ENCODE measurements at places on chromosomes 1 and 21.
A peak's percentile ranks its signal among the peaks of the same experiment; 100 is the strongest.

GRCh38 chr1:94316836-94317789 is 79.7 kb upstream of the ARHGAP29 start:
- H3K36me3 ChIP-seq = no peaks in the 10 kb centered on the region
- no peak overlapping the region for H3K4me3 ChIP-seq
- DNase-seq = no peak
- H3K4me1 ChIP-seq = no peaks in the 10 kb centered on the region
- no peak overlapping the region for H3K27ac ChIP-seq

- H3K27ac ChIP-seq = no peak overlapping the region
- H3K4me1 ChIP-seq = no peaks in the 10 kb centered on the region
- H3K4me3 ChIP-seq = no peak overlapping the region
- no peaks in the 10 kb centered on the region for H3K36me3 ChIP-seq
- no peak for DNase-seq
Observed at GRCh38 chr1:192588546-192588945, 13.0 kb downstream of the RGS1 start.

DNA sequence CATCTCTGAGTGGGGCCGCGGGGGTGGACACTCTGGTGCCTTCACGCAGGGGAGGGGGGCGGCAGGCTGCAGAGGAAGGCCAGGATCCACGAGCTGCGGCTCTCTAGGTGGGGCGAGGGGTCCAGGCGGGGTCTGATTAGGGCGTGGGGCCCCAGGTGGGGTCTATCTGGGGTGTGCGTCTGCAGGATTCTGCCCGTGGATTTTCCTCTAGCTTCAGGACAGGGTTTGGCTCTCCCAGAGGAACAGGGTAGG is 6.3 kb downstream of the JMJD4 start:
- no peaks in the 10 kb centered on the region for H3K27me3 ChIP-seq
- peaks cover 12% of the 10 kb centered on the region for H3K4me1 ChIP-seq
- peaks cover 18% of the 10 kb centered on the region for H3K36me3 ChIP-seq
- peak overlapping the region; percentile 42 for H3K27ac ChIP-seq
- H3K4me3 ChIP-seq = peak overlapping the region; percentile 77

DNA sequence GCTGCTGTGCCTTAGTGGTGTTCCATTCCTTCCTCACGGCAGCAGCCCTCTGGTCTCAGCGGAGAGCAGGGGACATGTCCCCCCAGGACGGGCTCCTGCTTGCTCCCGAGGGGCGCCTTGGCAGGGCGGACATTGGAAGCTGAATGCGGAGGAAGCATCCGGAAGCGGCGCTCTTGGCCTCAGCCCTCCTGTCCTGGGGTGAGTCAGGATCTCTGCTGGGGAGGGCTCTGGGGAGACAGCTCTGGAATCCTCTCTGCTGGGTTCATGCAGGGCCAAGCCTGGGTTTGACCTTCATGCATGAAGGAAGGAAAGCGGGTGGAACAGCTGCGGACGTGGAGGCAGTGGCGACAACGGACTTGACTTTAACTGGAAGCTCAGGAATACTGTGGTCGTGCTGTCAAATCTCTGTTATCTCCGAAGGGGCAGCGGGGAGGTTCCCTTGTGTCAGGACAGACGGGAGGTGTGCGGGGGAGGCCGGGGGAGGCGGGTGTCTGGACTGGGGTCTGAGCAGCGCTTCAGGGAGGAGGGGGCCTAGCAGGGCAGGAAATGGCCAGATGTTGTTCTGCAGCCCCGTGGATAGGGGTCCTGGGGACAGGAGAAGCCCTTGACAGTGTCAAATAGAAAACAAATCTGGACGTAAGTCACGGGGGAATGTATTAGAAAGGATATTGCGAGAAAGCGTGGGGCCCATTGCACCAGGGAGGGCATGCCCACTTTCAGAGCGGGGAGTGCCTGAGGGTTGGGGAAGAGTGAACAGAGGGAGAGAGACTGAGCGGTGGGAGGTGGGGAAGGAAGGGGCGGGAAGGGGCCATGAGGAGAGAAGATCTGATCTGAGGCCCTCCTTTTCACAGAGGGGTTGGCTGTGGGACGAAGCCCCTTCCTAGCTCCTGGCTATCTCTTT is 26.6 kb downstream of the CRYAA start:
- H3K27me3 ChIP-seq = no peaks in the 10 kb centered on the region
- H3K4me1 ChIP-seq = no peaks in the 10 kb centered on the region
- DNase-seq = no peak

- DNase-seq = no peak
- no peak overlapping the region for H3K27ac ChIP-seq
- H3K27me3 ChIP-seq = no peaks in the 10 kb centered on the region
- no peaks in the 10 kb centered on the region for H3K36me3 ChIP-seq
Observed at GRCh38 chr1:9842781-9843575, 19.2 kb upstream of the CLSTN1 start.

DNA sequence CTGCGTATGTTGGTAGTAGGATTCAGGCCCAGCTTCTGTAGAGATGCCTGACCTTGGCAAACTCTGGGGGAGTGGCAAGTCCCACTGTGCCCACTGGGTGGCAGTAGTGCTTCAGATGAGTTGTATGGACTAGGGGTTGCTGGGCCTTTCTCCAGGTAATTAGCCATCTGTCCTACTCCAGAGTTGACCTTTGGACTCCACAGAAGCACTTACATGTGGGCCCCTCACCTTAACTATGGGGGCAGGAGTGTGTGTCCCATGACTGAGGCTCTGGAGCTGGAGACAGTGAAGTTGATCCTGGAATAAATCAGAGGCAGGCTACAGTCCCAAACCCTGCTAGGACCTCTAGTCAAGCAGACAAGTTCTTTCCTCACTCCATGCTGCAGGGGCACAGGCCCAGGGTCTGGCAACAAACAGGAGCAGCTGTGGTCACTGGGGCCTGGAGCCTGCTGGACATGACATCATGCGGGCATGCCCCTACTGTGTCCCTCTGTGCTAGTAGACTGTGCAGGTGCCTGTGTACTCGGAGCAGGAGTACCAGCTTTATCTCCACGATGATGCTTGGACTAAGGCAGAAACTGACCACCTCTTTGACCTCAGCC is 4.6 kb downstream of the DMAP1 start:
- DNase-seq = peak; percentile 37
- H3K27me3 ChIP-seq = no peaks in the 10 kb centered on the region
- H3K4me1 ChIP-seq = peaks cover 1% of the 10 kb centered on the region
- H3K27ac ChIP-seq = no peak overlapping the region
- H3K36me3 ChIP-seq = peaks cover 49% of the 10 kb centered on the region

GRCh38 chr1:55447488-55447887 is 232.3 kb upstream of the USP24 start:
- H3K4me1 ChIP-seq = no peaks in the 10 kb centered on the region
- no peak for DNase-seq
- no peaks in the 10 kb centered on the region for H3K36me3 ChIP-seq
- H3K27ac ChIP-seq = no peak overlapping the region
- H3K27me3 ChIP-seq = no peaks in the 10 kb centered on the region
